ENCODE measurements at places on chromosomes 5 and 9.

DNA sequence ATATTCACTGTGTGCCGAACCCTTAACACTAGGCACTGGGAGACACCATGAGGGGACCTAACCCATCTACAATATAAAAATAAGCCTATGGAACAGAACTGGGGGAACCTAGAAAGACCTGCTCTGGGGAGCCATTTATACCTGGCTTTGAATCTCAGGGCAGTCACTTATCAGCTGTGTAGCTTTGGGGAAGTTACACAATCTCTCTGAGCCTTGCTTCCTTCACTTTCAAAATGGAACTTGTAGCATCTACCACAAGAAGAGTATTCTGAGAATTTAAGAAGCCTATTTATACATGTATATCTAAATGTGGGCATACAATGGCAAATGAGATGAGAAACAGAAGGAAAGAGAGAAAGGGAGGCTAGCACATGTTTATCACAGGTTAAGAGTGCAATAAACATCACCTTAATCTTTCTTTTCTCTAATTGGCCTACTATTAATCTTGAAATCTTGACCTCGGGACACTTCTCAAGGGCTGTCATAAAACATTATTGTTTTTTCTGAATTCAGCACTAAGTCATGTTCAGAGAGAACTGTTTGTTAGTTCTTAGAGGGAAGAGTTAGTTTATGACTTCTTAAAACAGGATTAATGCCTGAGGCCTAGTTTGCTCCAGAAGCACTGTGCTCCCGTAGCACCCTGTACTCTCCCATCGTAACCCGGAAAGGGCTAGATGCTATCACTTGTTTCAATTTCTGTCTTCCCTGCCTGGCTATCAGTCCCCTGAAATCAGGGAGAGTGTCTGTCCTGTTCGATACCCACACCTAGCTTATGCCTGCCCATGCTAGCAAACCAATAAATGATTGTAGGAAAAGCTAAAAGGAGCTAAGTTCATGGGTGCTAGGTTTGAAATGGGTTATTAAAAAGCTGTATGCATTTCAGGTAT, 606.4 kb upstream of the CLINT1 start:
- DNase-seq = no peak

- DNase-seq = no peak
Measured at GRCh38 chr5:109335114-109335513, 74.7 kb downstream of the PJA2 start.

DNA sequence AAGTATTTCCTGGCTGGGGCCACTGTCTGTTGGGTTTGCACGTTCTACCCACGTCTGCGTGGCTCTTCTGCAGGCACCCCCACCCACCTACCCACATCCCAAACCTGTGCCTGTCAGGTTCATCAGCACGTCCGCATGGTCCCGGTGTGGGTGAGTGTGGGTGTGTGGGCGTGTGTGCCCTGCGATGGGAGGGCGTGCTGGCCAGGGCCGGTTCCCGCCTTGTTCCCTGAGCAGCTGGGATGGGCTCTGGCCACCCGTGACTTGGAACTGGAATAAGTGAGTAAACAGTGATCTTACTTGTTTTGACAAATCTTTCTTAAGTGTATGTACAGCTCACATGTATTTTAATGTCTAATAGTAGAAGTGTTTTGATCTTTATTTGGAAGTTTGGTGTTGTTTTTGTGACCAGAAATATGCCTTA, 20.4 kb downstream of the ERGIC1 start:
- DNase-seq = peak; percentile 82

DNA sequence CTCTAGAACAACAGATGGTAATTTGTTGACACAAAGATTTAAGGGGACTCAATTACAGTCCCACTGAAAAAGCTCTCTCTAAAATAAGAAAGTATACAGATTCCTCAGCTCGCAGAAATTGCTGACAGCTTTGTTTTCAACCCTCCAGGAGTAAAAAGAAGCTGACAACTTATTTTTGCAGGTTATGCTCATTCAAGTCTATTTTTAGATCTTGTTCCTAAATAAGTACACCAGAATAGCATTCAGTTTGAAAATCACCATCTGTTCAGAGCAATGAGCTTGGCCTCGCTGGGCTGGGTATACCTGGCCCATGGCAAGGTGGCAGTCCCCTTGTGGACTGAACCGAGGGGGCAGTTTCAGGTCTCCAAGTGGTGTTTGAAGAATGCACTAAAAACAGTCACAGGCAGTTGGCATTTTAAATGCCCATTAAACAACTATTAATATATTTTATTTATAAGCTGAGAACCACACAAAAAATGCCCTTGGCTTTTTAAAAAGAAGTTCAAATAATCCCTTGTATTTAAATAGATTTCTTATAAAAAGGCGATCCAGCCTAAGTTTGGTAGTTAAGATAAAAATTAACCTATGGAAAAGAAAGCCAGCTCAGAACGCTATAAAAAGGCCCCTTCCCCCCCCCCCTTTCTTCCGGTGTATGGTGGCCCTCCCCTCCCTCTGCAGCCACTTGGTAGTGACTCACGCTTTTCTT, 169.2 kb downstream of the AUH start:
- DNase-seq = peak; percentile 64
